Hindlimb muscle (tissue), 1 donor: ENCODE measurements at places on chromosomes 13 and 19.

DNA sequence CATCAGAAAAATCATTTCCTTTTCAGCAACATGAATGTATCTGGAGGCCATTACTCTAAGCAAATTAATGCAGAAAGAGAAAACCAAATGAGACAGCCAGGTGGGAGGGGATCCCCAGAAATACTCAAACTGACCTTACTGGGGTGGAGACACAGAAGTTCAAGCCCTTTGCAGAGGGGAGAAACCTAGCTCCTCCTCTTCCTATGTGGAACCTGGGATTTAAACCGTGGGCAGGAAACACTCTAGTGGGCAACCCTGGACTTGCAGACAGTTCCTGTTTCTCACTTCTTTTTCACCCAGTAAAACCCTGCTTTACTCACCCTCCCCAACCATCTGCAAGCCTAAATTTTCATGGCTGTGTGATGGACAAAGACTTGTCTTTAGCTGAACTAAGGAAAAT, 61.3 kb downstream of the SLITRK6 start:
- no peak for DNase-seq

- DNase-seq = peak; percentile 96
These were observed 3.8 kb downstream of the PPP1R12C start for GRCh38 chr19:55113570-55114039.

DNA sequence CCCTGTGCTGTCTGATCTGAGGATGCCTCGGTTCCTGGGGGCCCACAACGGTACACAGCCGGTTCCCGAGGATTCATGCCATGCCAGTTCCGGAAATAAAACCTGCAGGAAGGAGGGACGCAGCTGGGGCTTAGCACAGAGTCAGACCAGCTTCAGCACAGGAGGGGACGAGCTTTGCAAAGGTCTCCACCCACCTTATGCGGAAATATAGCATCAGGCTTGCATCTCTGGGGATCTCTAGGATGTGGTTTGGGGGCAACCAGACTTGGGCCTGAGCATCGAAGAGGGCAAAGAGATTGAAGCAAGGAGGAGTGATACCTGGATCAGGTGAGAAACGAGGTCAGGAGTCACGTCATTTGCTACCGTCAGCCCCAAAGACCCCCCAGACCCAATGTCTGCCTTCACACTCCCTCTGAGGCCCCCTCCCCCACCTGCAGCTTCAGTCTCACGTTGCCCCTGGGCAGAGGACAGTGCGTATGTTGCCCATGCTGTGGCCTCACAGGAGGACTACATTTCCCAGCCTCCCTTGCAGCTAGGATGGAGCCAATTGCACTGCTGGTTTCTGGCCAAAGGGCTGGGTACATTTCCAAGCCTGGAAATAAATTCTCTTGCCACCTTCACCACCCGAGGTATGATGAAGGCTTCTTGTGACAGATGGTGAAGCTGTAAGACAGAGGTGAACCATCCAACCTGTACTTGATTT, 12.1 kb downstream of the TYK2 start:
- DNase-seq = no peak

DNA sequence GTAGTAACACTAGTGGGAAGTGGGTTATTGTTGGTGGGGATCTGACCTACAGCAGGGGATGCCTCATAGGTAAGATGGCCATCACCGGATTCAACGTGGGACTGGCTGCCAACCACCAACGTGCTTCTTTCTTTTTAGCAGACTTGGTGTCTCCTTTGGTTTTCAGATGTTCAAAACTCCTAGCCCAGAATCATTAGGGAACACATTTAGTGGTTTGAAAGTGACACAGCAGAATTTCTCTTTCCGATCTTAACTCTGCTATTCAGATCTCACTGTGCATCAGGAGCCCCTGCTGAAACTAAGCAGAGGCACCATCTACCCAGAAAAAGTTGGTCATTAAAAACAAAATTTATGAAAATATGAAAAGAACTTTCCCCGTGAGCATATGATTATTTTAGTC, 36.7 kb upstream of the PCDH8 start:
- no peak for DNase-seq

GRCh38 chr13:25727810-25728209, 324.0 kb downstream of the SHISA2 start:
- DNase-seq = no peak

GRCh38 chr19:14889994-14890642, 4.2 kb upstream of the OR7A17 start:
- DNase-seq = no peak

GRCh38 chr13:77861741-77862140, 56.9 kb downstream of the EDNRB start:
- DNase-seq = no peak

DNA sequence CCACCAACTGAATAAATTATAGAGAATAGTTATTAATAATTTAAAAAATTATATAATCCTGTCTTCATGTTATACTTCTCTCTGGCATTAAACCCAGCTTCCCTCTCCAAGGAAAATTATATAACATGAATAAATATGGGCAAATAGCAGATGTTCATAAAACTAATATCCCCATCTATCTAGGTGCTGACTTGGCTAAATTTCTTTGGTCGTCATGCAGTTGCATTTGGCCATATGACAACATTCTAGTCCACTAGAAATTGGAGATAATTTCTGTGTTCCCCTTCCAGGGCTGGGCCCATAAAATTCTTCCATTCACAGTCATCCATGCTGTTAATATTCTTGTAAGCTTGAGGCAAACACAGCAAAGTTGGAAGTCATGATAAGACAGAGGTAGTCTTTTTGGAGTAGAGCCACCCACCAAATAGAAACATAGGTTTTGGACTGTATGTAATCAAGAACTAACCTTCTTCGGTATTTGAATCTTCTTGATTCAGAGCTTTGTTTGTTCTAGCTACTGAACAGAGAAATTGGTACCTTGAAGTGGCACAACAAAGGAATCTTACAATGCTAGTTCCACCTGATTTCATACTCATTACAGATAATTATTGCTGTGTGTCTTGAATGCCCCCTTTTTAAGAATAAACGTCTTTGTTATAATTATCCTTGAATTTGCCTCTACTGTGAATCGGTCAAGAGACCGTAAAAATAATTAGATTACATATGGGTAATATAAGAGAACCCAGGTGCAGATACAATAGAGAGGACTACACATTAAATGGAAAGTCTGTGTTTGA, 678.5 kb upstream of the PCDH20 start:
- no peak for DNase-seq

GRCh38 chr13:88031980-88032559, 360.9 kb downstream of the SLITRK5 start:
- no peak for DNase-seq

DNA sequence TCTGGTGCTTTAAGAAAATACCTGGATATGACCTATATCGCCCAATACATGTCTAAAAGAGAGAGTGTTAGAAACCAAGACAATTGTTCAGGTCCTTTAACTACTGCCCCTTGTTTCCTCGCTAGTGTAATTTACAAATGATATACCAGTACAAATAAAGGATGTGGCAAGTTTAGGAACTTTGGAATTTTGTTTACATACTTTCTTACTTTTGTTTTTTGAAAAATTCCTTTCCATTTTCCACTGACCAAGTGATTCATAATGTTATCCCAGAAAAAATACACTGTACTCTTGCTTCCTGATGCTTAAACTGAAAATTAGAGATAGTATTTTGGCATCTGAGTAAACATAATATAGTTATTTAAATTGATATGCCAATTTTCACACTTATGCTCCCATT, 96.8 kb upstream of the CSNK1A1L start:
- no peak for DNase-seq

- no peak for DNase-seq
These were observed 159.1 kb downstream of the HS6ST3 start for GRCh38 chr13:96248996-96249395.

DNA sequence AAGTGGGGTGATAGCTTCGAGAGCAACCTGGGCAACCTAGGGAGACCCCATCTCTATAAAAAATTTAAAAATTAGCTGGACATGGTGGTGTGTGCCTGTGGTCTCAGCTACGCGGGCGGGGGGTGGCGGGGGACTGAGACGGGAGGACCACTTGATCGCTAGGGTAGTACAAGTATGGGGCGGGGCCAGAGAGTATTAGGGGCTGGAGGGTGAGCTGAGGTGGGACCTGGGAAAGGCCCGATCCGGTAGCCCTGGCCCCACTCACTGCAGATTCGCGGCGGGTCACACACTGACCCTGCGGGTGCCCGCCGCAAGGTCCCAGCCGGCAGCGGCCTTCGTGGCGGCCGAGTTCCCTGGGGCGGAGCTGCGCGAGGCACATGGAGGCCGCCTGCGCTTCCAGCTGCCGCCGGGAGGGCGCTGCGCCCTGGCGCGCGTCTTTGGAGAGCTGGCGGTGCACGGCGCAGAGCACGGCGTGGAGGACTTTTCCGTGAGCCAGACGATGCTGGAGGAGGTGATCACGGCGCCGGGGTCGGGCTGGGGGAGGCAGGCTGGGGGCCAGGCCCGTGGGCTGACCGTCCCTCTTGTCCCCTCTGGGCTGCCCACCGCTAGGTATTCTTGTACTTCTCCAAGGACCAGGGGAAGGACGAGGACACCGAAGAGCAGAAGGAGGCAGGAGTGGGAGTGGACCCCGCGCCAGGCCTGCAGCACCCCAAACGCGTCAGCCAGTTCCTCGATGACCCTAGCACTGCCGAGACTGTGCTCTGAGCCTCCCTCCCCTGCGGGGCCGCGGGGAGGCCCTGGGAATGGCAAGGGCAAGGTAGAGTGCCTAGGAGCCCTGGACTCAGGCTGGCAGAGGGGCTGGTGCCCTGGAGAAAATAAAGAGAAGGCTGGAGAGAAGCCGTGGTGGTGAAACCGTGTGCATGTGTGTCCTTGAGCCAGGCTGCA, 2.0 kb upstream of the ARHGAP45 start:
- DNase-seq = peak; percentile 74

- DNase-seq = no peak
These were observed 1.0 kb upstream of the MEF2B start for GRCh38 chr19:19170873-19171672.

- peak; percentile 86 for DNase-seq
These were observed at the start of gene SSBP4 for GRCh38 chr19:18419195-18419698. TSS of gene SSBP4 (plus strand) at chr19:18419398. CDS start at chr19:18419649, 251 bp downstream.

GRCh38 chr13:26813980-26814348, 53.4 kb upstream of the GPR12 start:
- DNase-seq = no peak

GRCh38 chr19:33047422-33047821, 17.3 kb downstream of the RHPN2 start:
- no peak for DNase-seq

DNA sequence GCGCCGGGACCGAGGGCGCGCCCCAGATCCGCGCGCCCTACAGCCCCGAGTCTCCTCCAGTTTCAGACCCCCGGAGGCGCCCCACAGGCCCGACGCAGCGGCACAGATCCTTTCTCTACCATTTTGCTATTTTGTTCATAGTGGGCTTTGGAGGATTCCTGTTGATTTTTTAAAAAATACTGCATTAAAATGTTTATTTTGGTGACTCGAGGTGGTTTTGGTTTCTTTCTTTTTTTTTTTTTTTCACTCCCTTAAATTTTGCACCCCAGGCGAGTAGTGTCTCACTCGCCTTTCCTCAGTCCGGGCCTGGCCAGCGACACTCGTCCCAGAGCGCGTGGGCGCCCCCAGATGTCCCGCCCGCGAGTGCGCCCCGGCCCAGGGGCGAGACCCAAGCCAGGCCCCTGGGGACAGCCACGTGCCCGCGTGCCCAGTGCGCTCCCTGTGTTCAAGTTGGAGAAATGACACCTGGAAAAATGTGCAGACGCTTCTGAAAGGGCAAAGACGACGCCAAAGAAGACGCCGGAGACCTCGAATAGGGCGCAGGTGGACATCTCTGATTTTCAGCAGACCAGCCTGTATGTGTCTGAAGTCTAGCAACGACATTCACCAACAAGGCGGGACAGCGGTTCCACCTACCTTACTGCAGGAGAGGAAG, 471 bp upstream of the INSR start:
- DNase-seq = peak; percentile 53

GRCh38 chr19:14561847-14562351, 10.0 kb downstream of the NDUFB7 start:
- DNase-seq = peak; percentile 43

DNA sequence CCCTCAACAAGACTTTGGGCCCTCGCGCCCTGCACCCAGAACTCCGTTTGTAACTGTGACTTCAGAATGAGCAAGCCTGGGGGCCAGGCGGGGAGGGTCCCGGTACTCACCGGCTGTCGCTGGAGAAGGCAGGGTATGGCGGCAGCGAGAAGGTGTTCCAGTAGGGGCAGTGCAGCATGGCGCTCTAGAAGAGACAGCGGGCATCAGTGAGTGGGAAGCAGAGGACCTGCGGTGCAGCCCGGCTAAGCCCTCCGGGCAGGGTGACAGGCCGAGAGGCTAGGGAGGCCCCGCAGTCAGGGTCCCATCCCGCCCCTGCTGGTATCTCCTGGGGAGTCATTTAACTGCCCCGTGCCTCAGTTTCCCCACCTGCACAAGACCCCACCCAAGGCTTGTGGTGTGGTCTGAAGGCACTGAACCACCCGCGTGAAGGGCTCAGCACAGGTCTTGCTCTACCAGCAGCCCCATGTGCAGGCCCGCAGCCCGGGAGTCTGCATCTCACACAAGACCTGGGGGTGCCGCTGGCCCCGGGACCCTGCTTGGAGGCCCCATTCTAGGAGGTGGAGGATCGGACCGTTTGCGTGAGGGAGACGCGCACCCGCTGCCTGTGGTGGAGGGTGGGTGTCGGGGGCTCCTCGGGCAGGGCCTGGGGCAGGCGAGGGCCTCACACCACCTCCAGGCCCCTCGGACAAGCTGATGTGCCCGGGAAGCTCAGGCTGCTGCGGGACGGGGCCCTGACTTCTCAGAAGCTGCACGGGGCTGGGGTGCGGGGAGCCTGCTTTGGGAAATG, 24.6 kb downstream of the SBNO2 start:
- DNase-seq = no peak

DNA sequence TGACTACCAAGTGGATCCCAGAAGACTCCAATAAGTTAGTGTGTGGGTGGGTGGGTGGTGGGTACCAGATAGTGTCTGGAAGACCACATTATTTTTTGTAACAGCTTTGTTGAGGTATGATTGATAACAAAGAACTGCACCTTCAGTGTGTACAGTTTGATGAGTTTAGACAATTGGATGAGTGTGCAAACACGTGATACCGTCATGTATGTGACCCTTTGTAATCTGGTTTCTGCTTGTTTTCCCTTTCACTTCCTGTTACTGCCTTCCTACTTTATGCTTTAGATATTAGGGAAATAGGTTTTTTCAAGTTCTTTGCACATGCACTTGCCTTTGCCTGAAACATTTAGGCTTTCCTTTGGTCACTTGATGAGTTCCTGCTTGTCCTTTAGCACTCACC, 8.5 kb downstream of the RPL21 start:
- DNase-seq = no peak

DNA sequence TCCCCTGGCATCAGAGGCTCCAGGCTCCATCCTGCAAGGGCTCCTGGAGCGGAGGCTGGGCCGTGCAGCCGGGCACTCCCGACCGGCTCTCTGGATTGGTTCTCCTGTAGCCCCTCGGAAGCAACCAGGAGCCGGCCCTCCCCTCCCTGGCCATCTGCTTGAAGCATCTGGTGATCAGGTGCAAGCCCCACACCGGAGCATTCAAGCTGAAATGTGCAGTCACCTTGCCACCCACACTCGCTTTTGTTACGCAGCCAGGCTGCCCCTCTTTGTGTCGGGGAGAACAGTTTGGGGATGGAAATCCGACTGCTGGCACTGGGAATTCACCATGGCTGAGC, 258.8 kb downstream of the ZNF536 start:
- no peak for DNase-seq
